ENCODE measurements at places on chromosomes 7 and 10.

DNA sequence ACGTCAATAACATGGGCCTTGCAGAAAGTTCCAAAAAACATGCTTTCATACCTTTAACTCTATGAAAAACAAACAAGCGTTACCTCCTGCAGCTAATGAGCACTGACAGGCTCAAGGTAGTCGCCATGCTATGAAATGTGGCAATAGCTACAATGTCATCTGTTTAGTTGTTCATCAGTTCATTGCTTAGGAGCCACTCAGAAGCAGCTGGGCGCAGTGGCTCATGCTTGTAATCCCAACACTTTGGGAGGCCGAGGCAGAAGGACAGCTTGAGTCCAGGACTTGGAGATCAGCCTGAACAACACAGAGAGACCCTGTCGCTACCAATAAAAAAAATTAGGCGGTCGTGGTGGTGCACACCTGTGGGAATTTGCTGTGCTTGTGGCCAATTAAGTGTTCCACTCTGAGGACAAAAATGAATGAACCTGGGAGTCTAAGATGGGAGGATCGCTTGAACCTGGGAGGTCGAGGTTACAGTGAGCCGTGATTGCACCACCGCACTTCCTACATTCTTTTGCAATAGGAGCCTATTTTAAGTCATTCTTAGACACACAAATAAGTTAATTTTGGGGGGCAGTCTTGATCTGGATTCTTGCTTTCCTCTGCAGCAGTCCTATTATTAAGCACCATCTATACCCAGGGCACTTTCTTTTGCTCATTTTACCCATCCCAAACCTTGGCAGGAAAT is 276.2 kb upstream of the KLF14 start:
- DNase-seq, result no peak

DNA sequence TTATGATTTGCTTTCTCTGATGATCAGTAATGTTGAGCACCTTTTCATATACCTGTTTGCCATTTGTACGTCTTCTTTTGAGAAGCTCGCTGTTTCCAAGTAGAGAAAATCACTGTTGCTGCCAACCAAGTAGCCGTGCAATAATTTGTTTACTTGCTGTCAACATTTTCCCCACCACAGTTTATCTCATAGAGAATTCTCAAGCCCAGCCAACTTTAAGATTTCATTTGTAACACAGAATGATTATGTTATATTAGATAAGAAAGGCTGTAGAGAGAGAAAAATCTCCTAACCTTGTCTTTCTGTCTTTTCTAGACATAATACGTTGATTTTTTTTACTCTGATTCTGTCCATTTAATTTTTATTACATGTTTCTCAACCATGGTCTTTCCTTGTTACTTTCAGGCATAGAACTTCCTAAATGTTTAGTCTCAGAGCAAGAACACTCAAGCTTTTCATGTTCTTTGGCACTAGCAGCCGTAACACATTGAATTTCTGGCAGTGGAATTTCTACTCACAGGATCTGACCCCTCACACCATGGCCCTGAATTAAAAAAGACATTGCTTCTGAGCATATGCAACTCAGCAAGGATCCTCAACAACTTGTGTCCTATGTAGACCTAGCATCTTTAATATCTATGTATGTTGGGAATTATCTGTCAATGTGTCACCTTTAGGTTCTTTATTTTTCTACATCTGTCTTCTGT is 23.1 kb downstream of the RPA3 start:
- no peak for DNase-seq

- DNase-seq, result no peak
Observed at GRCh38 chr7:39686261-39686924, 63.0 kb downstream of the RALA start.

DNA sequence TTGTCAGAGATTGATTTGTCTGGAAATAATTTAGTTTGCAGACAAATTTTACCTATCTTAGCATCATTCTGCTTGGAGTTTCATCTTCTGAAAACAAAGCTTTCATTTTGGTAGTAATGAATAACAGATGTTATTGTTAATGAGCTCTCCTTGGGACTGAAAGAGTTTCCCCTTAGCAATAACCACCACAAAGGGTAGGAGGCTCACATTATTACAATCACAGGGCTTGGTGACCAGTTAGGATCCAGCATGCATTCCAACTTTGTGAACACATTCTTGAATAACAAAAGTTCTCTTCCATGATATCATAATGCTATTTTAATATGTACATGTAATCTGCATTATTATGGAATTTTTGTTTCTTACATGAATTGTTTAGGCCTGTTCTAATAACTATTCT is 148.8 kb upstream of the VWC2 start:
- no peak for DNase-seq

GRCh38 chr7:100946766-100947365 is 2.5 kb upstream of the MUC3A start:
- no peak for DNase-seq

DNA sequence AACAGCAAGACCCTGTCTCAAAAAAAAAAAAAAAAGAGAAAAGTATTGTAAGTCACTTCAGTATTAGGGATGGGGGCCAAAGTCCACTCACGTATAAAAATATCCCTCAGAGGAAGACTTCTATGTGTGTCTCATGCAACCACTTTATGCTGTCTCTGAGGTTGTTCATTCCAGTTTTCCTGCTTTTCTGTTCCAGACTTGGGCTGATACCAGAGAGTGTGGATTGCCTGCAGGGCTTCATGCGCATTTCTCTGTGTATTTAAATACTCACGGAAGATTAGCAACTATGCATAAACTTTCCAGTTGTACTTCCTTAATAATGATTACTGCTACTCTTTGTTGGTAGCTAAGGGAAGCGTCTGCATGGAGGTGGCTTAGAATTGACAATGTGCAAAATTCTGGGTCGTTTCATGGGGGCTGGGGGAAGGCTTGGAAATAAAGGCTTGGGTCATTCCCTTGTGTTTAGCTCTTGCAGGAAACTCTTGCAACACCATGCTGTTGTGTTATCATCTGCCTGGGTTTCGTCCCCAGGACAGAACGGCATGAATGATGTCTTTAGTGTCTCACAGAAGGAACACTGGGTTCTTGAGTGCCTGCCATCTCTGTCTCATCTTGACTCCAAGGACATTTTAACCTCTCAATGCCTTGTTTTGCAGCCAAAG is 54.1 kb downstream of the KIAA1217 start:
- DNase-seq, result no peak

- no peak for DNase-seq
Observed at GRCh38 chr7:18387191-18387735, 108.3 kb upstream of the HDAC9 start.

DNA sequence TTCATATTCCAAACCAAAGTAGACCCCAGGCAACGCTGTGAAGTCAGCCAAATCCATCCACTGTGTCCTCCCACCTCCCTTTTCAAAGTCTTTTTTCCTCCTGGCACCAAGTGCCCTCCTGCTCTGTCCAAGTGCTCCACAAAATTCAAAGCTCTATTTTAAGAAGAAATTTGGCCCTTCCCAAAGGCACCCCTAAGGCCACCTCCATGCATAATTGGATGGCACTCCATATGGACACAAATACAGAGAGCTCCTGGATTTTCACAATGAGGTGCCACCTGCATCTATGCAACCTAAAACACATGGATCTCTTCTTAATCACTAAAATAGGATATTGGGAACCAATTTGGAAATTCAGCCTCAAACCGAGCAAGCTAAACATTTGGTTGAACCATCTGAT is 121.6 kb downstream of the RELN start:
- DNase-seq, result no peak

DNA sequence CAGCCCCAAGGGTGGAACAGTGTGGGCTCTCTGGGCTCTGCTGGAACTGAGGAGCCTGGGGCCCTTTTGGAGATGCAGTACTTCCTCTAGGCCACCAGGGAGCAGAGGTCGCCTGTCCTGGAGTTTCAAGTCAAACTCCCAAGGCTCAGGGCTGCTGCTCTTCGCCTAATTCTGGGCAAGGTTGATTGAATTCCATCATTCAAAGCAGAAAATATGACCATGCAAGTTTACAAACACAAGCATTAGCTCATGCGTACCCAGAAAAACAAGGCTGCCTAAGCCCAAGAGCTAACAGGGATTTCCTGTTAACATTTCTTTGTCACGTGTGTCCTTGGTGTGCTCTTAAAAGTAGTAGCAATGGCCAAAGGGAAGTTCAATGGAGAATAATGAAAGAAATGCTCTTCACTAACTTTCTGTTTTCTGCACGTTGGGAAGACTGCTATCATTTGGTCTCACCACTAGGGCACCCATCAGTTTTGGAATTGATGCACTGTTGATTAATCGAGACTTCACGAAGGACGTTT is 20.1 kb downstream of the LDB3 start:
- DNase-seq, result peak; percentile 36
